ENCODE measurements at places on chromosomes 5 and 9.

GRCh38 chr9:37325778-37326177 lies 96.7 kb upstream of the GRHPR start:
- DNase-seq, result no peak

DNA sequence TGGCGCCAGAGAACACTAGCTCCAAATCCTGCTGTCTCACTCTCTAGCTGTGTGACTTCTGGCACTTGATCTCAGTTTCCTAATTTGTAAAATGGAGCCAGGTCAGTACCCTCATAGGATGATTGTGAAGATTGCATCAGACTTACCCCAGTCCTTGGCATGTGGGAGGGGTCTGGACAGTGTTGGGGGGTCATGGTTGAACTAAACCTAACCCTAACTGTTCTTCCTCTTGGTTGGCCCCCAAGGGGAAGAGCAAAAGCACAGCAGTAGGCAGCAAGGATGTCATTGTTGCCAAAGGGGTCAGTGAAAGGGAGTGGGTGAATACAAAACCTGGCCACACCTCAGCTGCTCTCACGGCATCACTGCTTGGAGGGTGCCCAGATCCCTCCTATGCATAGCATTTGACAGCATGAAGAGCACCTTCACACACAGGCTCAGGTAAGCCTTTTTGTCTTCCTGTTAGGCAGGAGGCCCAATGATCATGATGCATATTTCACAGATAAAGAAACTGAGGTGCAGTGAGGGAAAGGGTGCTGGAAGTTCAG lies 15.7 kb upstream of the CXCL14 start:
- DNase-seq, result no peak

DNA sequence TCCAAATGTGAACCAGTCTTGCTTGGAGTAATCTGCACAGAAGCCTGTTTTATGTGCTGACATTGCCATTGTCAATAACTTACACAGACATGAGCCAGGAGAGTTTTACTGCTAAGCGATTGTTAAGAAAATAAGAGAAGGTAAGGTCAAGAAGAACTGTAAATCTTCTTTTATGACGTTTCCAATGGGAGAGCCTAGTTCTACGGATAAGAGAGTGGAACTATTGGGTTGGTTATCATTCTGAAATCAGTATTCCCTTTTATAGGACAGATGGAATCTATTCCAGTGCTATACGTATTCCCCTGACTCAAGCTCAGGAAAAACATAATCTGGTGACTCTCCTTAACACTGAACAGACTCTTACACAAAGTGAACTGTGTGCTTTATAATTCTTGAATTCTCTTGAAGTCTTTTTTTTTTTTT lies 137.9 kb upstream of the OTULINL start:
- no peak for DNase-seq

GRCh38 chr5:19903611-19904010 lies 84.4 kb downstream of the CDH18 start:
- DNase-seq, result no peak

DNA sequence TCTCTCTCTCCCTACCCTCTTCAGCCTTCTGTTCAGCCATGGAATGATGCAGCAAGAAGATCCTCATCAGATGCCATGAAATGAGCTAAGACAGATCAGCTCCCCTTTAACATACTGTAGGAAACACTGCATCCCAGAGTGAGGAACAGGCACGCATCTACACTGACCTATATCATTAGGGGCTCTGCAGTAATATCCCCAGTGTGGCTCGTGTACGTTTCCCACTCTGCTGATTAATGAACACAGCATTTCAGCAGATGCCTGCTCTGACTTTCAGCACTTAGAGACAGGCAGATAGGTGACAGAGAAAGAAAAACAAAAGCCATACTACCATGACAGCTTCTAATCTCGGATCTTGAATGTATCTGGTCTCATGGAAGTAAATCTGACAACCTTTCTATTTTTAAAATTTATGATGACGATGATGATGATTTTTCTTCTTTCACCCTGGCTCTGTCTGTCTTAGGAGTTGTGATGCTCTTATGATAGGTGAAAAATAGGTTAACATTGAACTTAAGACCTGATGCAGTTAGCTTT lies 750.3 kb downstream of the CDH12 start:
- DNase-seq, result no peak

GRCh38 chr9:33446240-33446945 lies 1.0 kb downstream of the AQP3 start:
- peak; percentile 37 for DNase-seq

- no peak for DNase-seq
These were observed 624.7 kb upstream of the ACO1 start for GRCh38 chr9:31759703-31760102.

GRCh38 chr9:20614602-20615216 lies 7.6 kb downstream of the MLLT3 start:
- no peak for DNase-seq

DNA sequence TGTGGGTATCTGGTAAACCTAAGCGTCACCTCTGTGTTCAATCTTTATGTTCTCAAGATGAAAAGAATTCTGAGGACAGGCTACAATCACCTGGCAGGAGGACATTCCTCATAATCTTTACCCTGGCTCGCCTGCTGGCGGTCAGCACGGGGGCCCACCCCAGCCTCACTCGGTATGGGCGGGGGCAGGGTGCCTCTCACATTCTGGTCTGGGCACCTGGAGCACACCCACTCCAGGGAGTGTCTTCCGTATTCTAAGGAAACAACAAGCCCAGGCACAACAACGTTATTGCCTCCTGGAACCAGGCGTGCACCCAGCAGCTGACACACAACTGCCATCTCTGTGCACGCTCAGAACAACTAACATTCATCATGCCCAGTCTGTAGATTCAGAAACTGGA lies 179.8 kb downstream of the ROR2 start:
- no peak for DNase-seq

- DNase-seq, result no peak
These were observed 62.5 kb downstream of the MRPL36 start for GRCh38 chr5:1736889-1737711.

DNA sequence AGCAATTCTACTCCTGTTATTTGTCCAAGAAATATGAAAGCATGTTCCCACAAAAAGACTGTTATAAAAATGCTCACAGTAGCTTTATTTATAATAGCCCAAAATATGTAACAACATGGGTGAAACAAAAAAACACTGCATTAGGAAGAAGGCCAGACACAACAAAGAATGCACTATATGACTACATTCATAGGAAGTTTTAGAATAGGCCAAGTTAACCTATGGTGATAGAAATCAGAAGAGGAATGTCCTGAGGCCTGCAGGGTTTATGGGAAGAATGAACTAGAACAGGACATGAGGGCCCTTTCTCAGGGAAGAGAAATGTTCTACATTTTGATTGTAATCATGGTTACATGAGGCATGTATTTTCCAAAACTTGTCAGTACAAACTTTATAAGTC lies 24.7 kb upstream of the TAS2R1 start:
- DNase-seq, result no peak

DNA sequence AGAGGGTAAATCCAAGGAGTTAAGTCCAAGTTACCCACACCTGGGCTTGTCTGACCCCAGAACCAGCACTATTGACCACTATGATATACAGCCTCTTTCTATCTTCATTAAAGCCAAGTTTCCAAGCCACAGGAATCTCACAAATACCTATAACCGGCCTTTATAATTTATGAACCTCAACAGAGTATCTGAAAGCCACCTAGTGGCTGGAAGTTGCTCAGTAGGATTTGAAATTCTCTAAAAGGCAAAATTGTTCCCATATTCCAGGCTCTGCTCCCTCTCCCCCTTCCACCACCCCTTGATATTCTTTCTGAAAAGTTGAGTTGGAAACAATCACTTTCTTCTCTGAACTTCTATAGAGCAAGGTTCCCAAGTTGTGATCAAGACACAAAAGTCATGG lies 106.4 kb upstream of the GPR151 start:
- DNase-seq, result no peak

GRCh38 chr5:15393146-15393545 lies 106.8 kb upstream of the FBXL7 start:
- no peak for DNase-seq

DNA sequence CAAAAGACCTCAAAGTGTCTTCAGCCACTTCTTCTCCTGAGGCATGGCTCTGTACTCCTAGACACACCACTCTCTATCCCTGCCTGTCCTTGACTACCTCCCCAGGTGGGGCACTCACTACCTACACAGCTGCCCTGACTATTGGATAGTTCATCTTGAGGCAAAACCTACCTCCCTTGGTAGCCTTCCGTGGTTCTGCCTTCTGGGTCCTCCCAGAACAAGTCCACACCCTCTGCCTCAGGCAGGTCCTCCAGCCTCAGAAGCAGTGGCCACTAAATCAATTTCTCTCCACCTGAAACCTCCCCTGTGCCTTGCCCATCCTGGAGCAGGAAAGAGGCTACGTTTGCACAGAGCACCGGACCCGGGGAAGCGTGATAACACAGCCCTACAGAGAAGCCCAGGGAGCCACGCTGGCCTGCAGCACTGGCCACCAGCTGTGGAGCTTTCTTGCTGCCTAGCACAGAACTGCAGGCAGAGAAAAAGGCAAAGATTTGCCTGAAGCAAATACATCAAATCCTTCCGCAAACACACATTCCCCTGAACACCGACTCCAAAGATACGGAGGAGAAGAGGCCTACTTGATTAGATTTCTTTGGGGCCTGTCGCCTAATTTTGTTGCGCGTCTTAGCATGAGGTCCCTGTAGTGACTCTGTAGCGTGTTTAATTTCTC lies 141.8 kb downstream of the C9orf50 start:
- no peak for DNase-seq

- DNase-seq, result no peak
These were observed 133.3 kb downstream of the FAM174A start for GRCh38 chr5:100668511-100668910.

DNA sequence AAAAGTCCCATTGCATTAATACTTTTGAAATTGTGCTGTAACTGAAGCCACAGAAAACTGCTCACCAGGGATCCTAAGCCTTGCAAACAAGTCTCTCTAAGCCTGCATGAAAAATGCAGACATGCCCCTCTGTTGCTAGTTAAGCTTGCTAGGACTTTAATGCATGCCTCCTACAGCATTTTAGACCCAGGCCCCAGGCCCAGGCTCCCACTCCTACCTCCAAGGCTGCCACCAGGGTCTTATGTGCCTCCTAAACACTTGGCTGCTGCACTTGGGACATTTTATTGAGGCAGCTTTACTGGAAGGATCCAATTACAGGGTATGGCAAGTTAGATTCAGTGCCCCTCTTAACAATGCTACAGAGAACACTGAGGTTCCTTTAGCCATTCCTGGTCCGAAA lies 467.3 kb upstream of the CLINT1 start:
- DNase-seq, result no peak

GRCh38 chr5:169695919-169696490 lies 58.9 kb downstream of the DOCK2 start:
- DNase-seq, result no peak

DNA sequence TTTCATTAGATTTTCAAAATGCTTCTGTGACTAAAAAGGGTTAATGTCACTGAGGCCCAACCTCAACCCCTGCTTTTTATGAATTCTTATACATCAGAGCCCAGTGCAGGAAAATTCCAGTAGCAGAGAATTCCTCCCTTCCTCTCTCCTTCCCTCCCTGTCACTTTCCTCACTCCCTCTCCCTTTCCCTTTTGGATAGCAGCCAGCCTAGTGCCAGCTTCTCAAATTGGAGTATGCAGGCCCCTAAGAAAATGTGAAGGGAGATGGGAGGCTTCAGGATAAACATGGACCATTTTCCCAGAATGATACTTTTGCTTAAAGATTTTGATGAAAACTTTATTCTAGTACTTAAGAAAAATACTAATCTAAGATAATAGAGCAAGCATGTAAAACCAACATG lies 507.4 kb downstream of the KDM4C start:
- no peak for DNase-seq

- DNase-seq, result no peak
These were observed 8.0 kb upstream of the UBAC1 start for GRCh38 chr9:135969064-135969683.

DNA sequence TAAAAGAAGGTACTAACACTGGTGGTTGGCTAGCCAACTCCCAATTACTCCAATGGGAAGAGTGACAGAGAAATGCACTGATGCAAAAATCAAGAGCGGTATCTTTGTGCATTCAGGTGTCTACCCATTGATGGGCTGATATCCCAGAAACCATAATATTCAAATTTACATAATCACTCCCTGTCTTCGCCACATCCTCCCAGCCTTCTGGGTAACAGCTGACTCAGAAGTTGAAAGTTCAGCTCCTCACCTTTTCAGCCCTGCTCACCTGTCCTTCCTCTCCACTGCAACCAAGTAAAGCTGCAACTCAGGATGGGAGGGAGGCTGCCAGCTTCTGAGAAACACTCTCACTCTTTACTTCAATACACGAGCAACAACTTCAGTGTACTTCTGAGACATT lies 6.9 kb downstream of the SUSD1 start:
- no peak for DNase-seq

DNA sequence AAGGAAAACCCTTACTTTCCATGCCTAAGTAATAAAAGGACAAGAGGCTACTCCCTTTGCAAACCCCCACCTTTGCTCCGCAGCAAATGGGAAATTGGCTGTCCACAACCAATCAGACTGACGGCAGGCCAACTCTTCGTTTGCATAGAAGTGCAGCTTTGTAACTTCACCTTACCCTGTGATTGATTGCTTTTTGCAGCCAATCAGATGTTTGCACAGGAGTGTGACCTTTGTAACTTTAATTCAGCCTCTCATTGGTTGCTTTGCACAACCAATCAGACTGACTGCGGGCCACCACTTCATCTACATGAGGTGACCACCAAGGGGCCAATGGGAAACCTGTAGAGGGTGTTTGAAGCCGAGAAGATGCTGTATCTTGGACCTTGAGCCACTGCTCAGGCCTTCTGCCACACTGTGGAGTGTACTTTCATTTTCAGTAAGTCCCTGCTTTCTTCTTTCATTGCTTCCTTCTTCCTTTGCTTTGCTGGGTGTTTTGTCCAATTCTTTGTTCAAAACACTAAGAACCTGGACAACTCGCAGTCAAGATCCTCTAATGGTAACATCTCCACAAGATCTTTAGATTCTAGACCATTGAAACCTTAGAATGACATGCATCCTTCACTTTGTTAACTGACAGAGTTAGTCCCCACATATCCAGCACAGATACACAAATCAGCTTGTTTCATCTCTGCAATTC lies 51.3 kb upstream of the FREM1 start:
- DNase-seq, result no peak

GRCh38 chr5:2357309-2357708 lies 394.2 kb downstream of the IRX2 start:
- DNase-seq, result no peak

DNA sequence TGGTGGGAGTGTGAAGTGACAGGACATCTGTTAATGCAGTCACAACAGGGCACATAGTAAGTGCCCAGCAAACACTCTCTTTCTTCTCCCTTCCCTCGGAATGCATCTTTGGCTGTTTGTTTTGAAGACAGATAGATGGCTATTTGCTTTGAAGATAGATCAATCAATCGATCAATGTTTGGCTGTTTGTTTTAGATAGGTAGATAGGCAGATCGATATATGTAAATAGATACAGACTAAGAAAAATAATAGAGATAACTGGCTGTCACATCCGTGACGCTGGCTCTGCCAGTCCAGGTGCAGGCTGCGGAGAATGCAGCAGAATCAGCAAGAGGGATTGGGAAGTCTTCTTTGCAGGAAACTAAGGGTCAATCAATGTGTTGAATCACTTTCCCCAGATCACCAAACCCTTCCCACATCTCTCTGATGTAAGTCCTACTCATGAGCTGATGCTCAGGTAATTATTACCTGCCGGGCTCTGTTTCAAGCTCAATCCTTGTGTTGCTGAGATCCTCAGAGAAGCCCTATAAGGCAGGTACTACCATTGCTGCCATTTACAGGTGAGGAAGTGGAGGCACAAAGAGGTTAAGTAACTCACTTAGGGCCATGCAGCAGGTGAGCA lies 60.8 kb downstream of the ERGIC1 start:
- DNase-seq, result no peak

GRCh38 chr5:27026801-27027200 lies 11.6 kb downstream of the CDH9 start:
- DNase-seq, result no peak

GRCh38 chr9:36135741-36136271 lies 727 bp upstream of the GLIPR2 start:
- no peak for DNase-seq
